HCEC 1CT (cell line): ENCODE measurements at places on chromosomes 6 and 20.

DNA sequence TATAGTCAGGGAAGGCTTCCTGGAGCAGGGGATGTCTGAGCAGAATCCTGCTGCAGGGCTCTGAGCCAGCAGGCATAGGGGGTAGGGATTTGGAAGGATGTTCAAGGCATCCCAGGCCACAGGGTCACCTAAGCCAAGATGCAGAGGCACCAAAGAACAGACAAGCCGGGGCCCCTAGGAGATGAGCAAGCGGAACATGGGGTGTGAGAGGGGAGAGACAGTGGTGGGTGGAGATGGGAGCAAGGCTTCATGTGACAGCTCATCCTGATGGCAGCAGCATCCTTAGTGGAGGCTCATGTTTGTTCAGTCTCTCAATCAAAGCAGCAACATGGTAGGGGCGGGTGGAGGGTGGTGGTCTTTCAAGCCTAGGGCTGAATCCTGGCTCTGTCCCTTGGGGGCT lies 29.8 kb upstream of the TCP11 start:
- DNase-seq = no peak

DNA sequence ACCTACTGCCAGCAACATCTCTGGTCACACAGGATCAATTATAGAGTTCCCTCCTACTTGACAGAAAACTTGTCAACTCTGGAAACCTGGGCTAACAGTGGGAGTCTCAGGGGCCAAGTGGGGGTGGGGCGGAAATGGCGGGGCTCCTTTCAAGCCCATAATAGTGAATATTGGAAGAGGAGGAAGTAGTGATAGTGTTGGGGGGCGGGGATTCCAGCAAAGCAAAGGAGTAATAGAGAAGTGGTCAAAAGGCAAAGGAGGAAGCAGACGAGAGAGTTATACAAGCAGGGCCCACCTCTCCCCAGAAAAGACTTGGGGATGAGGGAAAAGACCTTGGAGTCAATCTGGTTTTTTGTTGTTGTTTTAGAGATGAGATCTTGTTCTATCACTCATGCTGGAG lies 2.1 kb downstream of the DEF6 start:
- DNase-seq = no peak

DNA sequence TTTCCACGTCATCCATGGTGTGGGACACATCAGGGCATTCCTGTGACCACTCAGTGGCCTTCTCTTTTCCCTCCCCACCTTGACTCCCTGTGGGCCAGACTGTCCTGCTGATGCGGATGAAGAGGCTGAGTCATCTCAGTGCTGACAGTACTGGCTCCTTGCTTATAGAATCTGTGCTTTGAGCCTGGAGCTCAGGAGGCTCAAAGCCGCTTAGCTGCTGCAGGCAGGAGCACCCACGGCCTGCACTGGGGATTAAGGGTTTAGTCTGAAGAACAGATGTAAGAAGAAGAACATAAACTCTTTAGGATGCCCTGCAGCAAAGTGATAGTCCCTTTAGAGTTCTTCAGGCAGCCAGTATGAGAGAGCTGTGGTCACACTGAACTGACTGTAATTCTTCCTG lies 642.0 kb upstream of the CHD6 start:
- no peak for DNase-seq

DNA sequence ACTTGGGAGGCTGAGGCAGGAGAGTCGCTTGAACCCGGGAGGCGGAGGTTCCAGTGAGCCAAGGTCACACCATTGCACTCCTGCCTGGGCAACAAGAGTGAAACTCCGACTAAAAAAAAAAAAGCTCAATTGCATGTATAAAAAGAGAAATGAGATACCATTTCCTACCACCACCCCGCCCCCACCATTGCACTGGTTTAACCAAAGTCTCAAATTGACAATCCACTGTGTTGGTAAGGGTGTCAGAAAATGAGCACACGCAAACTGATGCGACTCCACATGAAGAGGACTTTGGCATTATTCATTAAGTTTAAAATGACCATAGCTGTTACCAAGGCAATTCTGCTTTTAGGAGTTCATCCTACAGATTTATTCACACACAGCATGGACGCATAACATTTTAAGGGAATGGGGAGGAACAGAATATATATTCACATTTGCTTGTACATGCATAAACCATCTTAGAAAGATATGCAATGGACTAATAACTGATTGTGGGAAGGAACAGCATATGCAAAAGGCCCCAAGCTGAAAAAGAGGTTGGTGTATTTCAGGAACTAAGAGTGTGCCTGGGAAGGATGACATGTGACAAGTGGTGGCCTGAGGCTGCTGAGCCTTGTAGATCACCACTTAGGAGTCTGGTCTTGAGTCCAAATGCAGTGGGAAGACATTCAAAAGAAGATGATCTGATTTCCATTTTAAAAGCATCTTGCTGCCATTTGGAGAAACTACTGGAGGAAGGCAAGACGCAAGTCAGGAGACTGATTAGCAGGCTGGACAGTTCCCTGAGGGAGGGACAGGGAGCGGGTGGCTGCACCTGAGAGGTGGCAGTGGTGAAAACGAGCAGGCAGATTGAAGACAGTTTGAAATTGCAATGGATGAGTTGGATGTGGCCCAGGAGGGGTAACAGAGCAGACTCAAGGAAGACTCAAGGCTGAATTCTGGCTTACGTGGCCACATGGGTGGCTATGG lies 37.2 kb upstream of the PTPN1 start:
- no peak for DNase-seq

DNA sequence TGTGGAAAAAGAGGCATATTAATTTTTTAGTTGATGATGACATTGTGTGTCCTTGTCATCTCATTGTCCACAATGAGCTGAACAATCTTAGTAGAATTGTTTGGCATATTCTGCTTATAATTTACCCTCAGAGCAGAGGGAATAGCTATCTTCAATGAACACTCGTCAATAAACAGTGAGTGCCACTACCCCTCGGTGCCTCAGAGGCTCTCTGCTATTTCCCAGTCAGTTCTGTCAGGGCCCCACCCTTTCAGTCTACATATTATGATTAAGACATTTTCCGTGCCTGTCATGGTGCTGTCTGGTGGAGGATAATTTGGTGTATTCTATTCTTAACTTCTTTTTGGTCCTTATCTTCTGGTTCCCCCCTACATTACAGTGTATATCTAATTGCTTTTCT lies 31.2 kb downstream of the NUS1 start:
- no peak for DNase-seq

GRCh38 chr20:8036771-8037170 lies 17.2 kb upstream of the TMX4 start:
- no peak for DNase-seq

DNA sequence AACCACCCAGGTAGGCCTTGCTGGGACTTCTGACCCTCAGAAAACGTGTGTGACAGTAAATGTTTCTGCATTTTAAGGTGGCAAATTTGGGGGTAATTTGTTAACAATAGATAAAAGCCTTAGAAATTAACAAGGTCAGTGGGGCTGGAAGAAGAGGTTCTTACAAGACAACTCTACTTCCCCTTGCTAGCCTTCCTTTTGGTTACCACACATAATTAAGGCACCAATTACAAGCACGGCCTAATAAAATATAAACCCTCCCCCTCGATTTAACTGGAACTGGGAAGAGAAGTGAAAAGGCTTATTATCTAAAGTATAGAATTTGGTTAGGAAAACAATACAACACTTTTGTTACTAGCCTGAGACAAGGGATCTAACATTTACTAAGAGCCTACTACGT lies 38.8 kb downstream of the ELOVL5 start:
- DNase-seq = no peak

- DNase-seq = peak; percentile 18
Observed at GRCh38 chr6:112760831-112761230, 413.7 kb downstream of the RFPL4B start.

DNA sequence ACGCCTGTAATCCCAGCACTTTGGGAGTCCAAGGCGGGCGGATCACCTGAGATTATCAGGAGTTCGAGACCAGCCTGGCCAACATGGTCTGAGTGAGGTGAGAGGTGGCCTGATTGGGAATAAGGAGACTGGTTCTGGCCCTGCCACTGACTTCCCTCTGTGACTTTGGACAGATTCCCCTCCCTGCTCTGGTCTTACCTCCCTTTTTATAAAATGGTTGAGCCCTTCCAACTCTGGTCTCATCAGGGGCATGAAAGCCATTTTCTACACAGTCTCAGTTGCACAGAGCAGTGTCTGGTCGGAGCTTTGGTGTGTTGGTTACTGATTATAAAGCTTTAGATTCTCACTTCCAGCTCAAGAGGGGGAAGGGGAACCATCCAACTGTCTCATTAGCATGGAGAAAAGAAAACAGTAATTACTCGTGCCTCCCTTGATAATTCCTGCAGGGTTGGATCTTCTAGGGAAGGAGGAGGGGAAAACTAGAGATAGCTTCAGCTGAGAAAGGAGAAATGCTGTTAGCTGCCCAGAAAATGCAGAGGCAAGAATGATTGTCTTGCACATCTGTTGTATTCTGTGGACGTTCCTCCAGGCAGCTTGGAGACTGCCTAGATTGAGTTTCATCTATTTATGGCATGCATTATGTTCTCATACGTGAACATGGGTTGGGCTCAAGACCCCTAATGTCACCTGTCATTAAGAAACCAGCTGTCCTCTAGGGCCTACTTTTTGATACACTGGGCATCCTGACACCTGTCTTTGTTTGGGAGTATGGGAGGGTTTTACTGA lies 30.4 kb downstream of the RALY start:
- DNase-seq = no peak

DNA sequence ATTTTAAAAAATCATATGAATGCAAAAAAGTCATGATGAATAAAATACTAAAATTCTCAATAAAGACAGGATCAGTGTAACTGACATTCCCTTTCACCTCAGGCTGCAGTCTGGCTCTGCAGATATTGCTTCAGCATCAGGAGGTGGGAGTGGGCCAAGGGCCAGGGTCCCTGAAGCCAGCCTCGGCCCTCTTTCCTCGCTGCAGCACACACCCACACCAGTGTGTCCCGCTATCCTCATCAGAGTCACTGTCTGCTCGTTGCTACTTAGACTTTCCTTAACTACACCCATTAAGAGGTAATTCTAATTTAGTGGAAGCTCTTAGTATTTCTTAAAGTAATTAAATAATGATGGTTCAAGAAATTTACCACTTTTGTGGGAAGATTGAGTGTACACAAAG lies 298.2 kb downstream of the UBE3D start:
- DNase-seq = no peak

- no peak for DNase-seq
Observed at GRCh38 chr6:161961796-161962195, 687.9 kb upstream of the AGPAT4 start.

DNA sequence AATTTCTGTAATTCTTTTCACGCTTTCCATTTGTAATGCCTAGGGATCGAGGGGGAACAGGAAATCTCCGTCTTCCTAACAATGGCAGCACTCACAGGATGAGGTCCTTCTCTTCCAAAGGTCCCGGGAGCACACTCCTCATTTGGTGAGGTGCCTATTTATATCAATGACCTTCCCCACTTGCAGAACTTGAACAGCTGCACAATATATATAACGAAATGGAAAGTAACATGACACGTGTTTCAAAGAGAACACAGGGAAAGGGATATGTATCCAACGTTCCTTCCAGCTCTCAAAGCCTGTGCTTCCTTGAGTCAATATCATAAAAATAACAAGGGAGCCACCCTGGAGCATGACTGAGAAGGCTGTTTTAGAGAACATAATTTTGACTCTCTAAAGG lies 78.6 kb upstream of the RBM24 start:
- DNase-seq = no peak

DNA sequence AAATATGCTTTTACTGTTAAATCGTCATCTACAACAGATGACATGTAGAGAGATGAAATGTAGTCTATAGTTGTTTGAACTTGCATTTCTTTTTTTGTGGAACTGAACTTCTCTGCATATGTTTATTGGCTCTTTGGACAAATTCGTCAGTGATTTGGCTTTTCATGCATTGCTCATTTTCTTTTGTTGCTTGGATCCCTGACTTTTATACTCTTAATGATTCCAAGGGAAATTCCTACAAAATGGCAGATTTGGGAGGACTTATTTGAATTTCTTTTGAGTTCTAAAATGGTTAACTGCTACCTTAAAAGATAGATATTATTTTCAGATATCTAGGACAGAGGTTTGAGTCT lies 65.4 kb downstream of the UTRN start:
- no peak for DNase-seq

GRCh38 chr6:137254966-137255365 lies 35.8 kb upstream of the IFNGR1 start:
- no peak for DNase-seq

GRCh38 chr6:107989166-107990094 lies 31.4 kb upstream of the SEC63 start:
- DNase-seq = no peak

- DNase-seq = no peak
Observed at GRCh38 chr6:16624636-16625290, 136.5 kb downstream of the ATXN1 start.

- peak; percentile 95 for DNase-seq
Observed at GRCh38 chr6:30818391-30818841, 65.9 kb upstream of the DDR1 start.

DNA sequence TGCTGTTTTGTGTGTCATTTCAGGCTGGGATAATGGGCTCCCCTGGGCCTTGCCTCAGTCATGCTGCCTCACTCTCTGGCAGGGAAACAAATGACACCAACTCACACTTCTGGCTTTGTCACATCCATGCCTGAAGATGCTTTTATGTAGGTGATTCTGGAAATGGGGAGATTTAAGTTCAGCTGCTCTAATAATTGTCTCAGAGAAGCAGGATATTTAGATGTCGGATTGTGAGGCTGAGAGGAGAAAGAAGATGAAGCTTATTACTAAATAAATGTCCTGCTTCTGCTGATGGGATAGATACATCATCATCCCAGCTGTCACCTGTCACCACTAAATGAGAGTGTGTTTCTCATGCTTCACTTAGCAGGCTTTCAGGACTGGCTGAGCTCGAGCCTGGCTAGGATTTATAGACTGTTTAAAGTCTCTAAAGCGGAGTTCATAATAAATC lies 480.2 kb upstream of the SPTLC3 start:
- DNase-seq = no peak

- no peak for DNase-seq
Observed at GRCh38 chr6:18748314-18748713, 361.2 kb downstream of the RNF144B start.

- DNase-seq = no peak
Observed at GRCh38 chr20:13336308-13337089, 115.4 kb downstream of the ISM1 start.

GRCh38 chr6:139278190-139278589 lies 13.6 kb downstream of the TXLNB start:
- DNase-seq = no peak

GRCh38 chr6:166784691-166785090 lies 157.6 kb upstream of the RPS6KA2 start:
- DNase-seq = no peak

GRCh38 chr6:165662749-165663376 lies at the start of gene PDE10A:
Gene PDE10A, minus strand, starts transcription at chr6:165663241. Its CDS starts 430 bp downstream, at chr6:165662811.
- no peak for DNase-seq

- no peak for DNase-seq
Observed at GRCh38 chr6:119384444-119384843, 34.9 kb upstream of the MAN1A1 start.

DNA sequence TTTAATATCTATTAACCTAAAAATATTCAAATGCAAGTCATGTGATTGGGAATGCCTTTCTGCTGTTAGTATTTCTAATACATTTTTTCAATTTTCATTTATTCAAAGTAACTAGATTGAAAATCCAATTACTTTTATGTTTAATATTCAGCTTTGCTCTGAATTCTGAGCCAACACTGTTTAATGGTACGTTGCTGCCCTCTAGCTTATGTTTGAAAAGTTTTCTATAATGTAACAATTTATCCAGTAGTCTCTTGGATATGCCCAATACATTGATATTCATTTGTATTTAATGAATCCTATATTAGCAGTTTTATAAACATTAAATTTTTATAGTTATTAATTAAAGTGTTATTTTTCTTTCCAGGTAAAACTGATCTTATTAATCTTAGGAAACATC lies 47.4 kb downstream of the LGSN start:
- DNase-seq = peak; percentile 8

GRCh38 chr20:25623225-25623735 lies 534 bp downstream of the NANP start:
- no peak for DNase-seq
